Fibroblast of skin of right quadriceps (primary cell): ENCODE measurements at places on chromosomes 12 and 14.
A peak's percentile ranks its signal among the peaks of the same experiment; 100 is the strongest.

DNA sequence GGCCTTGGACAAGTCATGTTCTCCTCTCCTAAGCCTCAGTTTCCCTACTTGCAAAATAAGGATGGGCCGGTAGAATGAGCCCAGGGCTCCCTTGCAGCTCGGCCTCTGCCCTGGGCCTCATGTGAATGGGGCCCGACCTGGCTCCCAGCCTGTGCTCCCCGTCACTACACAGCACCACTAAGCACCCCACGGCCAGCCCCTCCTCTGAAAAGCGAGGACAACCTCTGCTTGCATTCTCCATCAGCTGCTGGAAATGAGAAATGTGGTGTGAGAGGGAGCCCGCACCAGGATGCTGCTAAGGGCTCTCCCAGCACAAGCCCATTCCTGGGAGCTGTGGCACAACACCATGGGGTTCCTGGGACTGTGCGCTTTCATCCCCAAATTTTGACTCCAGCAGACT, 10.2 kb downstream of the SLC25A47 start:
- DNase-seq = no peak

DNA sequence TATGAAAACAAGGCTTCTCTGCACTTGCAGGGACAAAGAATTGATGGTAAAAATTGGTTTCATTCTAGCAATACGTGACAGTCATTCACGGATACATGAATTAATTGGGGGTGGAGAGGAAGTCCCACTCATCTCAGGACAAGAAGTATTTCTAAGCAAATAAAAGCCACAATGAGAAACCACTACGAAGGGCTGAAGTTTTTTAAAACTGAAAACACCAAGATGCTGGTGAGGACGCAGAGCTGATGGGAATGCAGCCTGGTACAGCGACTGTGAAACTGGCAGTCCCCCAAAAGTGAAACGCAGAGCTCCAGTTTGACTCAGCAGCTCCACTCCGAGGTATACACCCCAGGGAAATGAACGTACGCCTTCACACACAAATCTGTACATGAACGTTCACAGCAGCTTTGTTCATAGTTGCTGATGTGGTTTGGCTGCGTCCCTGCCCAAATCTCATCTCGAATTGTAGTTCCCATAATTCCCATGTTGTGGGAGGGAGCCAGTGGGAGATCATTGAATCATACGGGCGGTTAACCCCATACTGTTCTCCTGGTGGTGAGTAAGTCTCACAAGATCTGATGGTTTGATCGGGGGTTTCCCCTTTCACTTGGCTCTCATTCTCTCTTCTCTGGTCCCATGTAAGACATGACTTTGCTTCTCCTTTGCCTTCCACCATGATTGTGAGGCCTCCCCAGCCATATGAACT, 89.0 kb downstream of the SCARB1 start:
- DNase-seq = peak; percentile 98

DNA sequence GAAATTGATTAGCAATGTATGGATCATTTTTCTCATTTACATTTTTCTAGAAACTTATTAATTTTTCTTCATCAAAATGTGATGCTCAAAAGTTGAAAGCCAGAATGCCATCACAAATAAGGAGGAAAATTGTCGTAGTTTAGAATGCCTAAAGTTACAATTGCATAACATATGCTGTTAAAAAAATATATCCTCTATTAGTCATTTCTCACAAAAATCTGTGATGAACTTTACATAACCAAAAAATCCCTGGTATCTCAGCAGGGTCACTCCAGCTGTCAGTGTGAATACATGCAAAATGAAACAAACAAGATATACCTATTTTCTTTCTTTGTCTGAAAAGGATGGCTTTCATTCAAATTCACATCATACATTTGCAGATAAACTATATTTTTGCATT, 358.9 kb downstream of the PAWR start:
- DNase-seq = peak; percentile 37

- DNase-seq = no peak
Measured at GRCh38 chr12:76922866-76923265, 44.0 kb upstream of the CSRP2 start.

- no peak for DNase-seq
Measured at GRCh38 chr12:132173135-132174014, 29.1 kb downstream of the NOC4L start.

- no peak for DNase-seq
Measured at GRCh38 chr12:14802247-14802646, 1.0 kb downstream of the WBP11 start.

DNA sequence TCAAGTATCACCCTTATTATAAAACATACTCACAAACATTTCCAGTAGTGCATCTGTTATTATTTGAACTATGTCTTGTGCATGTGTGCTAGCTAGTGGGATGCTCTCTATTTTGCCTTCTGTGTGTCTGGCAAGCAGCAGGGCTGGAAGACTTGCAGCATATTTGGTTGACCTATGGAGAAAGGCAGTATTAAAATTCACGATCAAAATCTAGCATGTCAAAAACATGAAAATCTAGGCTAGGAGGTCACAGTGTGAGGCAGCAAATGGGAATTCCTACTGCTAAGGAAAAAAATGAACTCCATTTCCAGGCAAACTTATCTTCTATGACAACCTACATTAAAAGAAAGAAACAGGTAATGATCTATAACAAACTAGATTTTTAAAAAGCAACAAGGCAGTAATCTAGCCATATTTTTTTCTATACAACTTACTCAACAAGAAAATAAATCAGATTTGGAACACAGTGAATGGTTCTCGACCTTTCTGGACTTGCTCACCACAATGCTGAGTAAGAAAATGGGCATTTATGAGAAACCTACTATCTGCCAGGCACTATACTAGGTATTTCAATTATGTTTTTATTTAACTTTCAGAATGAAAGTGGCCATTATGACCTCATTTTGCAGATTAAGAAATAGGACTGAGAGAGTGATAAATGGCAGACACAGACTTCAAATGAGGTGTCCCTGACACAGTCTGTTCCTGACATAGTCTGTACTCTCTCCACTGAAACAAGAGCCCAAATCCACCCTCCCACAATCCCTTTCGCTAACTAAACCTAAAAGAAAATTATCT, 96.8 kb downstream of the TXNDC16 start:
- peak; percentile 57 for DNase-seq

DNA sequence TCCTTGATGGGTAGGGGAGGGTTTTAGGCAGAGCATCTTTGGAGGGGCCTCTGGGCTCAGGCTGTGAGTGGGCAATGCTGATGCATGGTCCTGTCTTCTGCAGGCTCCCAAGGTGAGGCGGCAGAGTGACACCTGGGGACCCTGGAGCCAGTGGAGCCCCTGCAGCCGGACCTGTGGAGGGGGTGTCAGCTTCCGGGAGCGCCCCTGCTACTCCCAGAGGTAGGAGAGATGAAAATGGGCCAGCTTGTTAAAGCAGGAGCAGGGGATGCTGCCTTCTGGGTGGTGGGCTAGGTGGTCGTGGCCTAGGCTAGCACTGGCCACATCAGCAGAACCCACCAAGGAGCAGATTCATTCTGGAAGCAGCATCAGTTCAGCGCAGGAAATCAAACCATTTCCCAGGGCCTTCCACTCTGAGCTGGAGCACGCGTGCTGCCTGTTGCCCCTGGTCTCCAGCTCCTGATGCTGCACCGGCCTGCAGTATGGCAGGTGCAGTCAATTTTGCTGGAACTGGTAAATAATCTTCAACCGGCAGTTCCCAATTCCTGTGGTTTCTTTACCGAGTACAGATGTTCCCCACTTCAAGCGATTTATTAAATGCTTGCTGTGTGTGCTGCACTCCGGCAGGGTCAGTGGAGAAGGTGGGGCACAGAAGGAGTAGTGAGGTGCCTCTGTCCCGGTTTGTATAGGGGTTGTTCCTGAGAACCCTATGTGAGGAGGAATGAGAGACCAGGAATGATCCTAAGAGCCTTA, 7.4 kb downstream of the PAPLN start:
- no peak for DNase-seq
